Fibroblast of mammary gland (primary cell): ENCODE measurements at places on chromosomes 5 and 9.

- no peak for DNase-seq
Observed at GRCh38 chr9:113566712-113567071, 103.2 kb downstream of the RGS3 start.

- DNase-seq: peak; percentile 24
Observed at GRCh38 chr9:18384066-18384465, 89.9 kb upstream of the ADAMTSL1 start.

DNA sequence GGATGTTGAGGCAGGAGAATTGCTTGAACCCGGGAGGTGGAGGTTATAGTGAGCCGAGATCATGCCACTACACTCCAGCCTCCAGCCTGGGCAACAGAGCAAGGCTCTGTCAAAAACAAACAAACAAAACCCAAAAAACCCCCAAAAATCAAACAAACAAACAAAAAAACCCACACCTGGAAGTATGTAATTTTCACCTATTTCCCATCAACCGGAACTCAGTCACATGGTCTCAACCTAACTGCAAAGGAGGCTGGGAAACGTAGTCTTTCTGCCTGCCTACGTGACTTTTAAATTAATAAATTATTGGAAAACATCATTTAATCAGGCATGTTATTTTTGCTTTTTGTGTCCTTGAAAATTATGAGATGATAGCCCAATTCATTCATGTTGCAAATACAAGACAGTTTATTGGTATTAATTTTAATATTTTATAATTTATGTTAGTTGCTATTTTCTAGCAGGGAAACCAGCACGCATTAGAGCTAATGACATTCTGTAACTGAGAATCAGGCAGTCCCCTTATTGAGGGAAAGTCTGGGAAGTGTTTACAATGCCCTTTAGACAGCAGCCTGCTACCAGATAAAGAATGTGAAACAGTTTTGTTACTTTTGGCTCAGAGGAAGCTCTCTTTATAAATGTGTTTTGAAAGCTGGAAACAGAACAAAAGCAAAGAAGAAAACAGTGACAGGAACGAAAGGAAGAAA is 110.3 kb downstream of the NXNL2 start:
- no peak for DNase-seq

DNA sequence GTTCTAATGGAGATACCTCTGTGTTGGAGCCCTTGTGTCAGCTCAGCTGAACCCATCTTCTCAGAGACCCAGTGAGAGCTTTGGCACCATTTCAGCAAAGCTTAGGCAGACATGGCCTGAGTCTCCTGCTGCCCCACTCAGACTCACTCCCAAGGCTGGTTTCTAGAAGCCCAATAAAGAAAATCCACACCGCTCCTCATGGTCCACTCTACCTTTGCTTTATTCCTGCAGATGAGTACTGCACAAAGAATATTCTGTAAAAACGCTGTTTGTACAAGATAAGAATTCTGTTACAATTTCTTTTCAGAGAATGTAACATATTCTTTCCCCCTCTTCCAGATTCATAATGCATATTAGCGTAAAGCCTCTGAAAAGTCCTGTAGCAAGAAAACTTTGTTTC is 129.3 kb downstream of the C5orf15 start:
- no peak for DNase-seq

- peak; percentile 55 for DNase-seq
Observed at GRCh38 chr5:96320797-96321196, 112.3 kb downstream of the PCSK1 start.

DNA sequence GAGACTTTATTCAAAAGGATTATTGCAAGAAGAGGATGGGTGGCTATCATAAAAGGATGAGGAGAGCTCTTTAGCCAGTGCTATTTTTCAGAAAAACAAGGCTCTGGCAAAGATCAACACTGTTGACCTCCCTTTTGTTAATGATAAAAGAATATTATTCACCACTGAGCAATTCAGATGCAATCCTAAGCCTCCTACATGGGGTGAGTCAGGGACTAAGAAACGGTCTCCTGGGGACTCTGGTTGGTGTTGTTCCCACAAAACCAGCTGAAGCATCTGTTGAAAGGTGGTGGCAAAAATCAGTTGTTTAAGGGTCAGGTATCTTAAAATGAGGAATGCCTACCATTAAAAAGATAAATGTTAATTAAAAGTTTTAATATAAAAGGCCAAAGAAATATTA is 7.7 kb upstream of the GCNT1 start:
- DNase-seq: peak; percentile 95

DNA sequence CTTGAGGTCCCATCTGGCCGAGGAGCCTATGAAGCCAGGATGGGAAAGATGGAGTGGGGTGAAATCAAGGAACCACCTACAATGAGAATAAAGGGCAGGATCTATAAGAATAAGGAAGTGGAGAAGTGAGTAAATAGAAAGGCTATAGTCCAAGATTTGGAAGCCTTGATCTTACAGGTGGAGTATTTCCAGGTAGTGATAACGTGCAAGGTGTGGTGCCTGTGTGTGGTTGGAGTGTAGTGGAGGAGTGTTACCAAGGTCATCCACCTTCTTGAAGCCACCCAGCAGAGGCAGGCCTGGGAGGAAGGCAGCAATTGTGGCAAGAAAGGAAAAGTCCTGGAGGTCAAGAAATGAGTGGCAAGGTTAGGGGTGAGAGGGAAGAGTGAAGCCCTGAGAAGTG is 72.9 kb downstream of the IQGAP2 start:
- no peak for DNase-seq

- no peak for DNase-seq
Observed at GRCh38 chr5:126745259-126745992, 31.5 kb upstream of the LMNB1 start.

- DNase-seq: no peak
Observed at GRCh38 chr5:89946508-89946907, 463.0 kb downstream of the CETN3 start.

- DNase-seq: peak; percentile 57
Observed at GRCh38 chr5:73592551-73592950, 27.0 kb downstream of the UTP15 start.
